ENCODE measurements at places on chromosomes 2 and 18.

DNA sequence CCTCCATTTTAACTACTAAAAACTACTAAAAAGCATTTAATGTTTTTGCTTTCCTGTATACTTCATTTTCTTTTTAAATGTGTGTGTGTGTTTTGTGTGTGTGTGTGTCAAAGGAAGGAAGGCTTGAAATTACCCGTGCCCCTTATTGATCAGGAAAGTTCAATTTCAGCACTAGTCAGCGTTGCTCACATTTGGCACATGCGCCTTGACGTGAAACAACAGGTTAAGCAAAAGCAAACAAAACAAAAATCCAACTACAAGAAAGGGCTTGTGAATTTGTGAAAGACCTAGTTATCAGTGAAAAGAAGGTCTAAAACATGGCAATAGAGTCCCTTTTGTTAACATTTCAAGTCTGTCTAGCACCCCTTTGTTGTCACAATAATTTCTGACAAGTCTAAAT lies 72.5 kb downstream of the KCNH7 start:
- no peak for DNase-seq

DNA sequence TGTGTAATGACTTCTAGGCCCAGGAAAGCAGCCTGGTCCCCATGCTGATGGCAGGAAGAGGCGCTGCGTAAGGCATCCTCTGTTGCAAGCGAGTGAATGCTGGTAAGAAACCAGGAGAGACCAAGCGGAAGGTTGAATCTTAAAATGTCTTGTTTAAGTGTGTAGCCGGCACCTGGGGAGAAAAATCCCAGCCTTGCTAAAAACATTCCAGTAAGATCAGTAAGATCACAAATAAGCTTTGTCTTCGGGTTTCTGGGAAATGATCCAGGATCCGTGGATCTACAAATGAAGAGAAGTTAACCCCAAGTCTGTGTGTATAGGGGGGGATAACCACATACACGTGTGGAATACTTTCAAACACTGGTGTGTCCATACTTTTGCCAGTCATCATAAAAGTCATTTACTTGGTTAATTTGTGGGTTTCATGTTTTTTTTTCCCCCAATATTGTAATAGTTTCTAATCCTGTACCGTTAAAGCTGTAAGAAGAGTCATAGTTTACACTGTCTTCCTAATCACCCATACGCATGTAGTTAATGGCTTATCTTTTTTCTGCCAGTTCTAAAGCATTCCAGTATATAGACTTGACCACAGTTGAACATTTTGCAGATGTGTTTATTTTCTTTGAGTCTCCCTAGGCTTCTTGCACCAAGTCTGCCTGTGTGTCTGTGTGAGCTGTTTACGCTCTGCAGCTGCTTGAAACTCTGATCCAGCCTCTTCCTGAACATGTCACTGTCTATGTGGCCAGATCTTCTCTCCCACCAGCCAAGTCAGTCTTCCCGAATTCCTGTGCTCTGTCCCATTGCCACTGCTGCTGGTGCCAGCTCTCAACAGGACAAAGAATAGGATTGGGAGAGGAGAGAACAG lies 135.9 kb upstream of the ARL4C start:
- DNase-seq = no peak

- no peak for DNase-seq
Observed at GRCh38 chr18:3794537-3795348, 344.8 kb downstream of the TGIF1 start.

DNA sequence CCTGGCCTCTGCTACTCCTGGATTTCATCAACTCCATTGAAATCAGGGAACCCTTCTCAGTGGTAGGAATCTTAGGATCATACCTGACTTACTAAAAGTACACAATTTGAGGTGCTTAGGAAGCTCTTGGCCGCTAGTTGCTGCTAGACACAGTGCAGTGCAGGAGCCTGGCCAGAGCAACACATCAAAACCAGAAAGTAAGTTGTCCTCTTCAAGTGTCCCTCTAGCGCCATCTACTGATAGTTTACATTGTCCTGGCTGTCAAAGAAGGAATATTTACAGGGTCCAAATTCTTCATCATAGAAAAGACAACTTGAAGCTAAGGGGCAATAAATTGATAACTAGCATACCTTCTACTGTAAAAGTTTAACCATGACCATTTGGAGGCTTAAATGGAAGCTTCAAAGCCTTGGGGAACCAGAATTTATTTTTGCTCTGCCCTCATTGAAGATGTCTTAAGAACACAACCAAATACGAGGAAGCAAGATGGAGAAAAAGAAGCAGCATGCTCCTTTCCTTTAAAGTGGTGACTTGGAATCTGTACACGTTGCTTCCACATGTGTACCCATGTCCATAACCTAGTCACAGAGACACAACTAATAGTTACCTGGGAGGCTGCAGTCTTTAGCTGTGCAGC lies 889.1 kb upstream of the GCFC2 start:
- DNase-seq = no peak

DNA sequence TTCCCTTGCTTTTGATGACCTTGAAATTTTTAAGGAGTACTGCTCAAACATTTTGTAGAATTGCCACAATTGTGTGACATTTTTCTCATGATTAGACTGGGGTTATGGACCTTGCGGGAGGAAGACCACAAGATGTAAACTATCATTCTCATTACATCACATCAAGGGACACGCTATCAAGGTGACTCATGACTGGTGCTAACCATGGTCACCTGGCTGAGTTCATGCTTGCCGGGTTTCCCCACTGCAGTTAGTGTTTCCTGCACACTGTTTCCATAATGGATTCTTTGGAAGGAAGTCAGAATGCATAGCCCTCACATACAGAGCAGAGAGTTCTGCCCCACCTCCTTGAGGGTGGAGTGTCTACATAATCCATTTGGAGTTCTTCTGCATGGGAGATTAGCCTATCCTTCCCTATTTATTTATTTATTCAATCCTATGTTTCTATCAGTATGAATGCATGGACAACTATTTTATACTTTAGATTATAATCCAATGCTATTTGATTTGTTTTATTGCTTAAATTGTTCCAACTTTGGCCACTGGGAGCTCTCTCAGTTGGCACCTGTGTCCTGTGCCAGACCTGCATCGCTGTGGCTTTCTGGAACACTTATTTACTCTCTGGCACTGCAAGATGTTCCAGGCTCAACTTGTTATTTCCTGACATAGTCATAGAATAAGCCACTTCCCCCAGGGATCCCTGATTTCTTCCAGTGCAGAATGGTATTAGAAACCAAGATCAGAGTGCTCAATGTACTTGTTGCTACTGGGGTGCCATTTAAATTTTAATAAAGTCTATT lies 6.0 kb downstream of the MC2R start:
- DNase-seq = no peak

- DNase-seq = no peak
Observed at GRCh38 chr2:207873794-207874193, 104.1 kb upstream of the FZD5 start.

GRCh38 chr2:28219758-28220368 lies 172.8 kb upstream of the FOSL2 start:
- no peak for DNase-seq

Data from cortex of kidney (tissue), 1 donor.